Bronchial epithelial cell (primary cell): ENCODE measurements at places on chromosomes 5 and 9.

DNA sequence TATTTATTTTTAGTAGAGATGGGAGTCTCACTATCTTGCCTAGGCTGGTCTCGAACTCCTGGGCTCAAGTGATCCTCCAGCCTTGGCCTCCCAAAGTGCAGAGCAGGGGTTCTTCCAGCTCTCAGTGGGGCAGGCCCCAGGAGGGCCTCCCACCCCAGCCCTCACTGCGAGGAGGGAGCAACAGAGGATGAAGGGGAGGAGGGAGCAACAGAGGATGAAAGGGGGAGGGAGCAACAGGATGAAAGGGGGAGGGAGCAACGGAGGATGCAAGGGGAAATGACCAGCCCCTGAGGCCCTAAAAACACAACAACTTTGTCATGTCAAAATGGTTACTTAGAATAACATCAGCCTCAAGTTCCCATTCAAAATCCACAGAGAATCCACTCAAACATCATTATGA lies 10.0 kb downstream of the TRIM14 start:
- DNase-seq = no peak

- DNase-seq = peak; percentile 31
These were observed 75.7 kb downstream of the ZNF608 start for GRCh38 chr5:124670722-124671184.

- DNase-seq = no peak
These were observed 70.4 kb downstream of the MVB12B start for GRCh38 chr9:126397056-126397455.

DNA sequence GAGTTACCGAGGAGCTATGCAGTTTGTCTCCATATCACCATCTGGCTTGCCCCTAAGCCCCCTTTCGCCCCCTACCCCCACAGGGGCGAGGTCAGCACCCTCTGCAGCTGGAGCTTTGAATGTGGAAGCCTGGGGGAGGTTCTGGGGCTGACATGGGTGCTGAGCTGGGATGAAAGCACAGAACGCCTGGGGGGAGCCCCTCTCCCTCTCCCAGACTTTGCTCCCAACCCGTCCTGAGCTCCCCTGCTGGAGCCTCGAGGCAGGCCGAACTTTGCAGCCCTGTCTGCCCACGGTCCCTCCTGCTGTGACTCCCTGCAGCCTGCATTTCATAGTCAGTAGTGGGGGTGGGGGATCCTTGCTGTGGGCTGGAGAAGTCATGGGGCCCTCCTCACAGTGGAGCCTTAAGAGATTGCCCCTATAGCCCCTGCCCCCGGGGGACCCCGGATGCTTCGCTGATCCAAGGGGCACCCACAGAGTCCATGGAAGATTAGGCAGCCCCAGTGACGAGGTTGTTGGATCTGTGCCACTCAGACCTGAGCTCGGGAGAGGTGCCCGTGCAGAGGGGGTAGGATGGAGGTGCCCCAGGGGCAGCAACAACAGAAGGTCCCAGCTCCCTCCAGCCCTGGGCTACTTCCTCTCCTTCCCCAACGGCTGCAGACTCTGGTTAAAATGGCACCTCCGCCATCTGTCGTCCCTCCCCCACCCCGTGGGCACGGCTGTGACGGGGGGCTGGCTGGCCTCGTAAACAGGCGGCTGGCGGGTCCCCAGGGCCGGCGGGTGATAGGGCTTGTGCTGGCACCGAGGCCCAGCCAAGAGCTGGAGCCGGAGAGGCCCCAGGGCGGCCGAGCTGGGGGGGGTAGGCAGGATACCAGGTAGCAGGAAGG lies 162.0 kb downstream of the C9orf50 start:
- no peak for DNase-seq

GRCh38 chr5:126527892-126528291 lies 67.1 kb downstream of the ALDH7A1 start:
- peak; percentile 61 for DNase-seq

GRCh38 chr9:121738411-121738810 lies 87.0 kb downstream of the DAB2IP start:
- DNase-seq = no peak

DNA sequence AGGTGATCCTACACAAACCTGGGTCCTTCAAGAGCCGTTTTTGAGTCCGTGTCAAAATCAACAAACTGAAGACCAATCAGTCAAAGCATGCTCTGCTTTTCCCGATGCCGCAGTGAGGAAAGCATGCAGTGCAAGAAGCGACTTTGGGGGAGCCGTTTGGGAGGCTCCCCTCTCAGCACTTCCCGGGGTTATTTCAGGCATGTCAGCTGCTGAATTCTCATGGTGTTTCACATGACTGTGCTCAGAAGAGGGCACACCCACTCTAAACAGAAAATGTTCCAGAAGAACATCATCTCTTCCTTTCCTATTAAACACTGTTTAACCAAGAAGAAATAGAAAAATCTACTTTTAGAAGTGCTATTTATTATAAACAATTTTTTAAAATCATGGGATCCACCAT lies 125.5 kb downstream of the EPB41L4A start:
- DNase-seq = no peak

GRCh38 chr9:130579738-130580463 lies 524 bp downstream of the FUBP3 start:
- DNase-seq = no peak

DNA sequence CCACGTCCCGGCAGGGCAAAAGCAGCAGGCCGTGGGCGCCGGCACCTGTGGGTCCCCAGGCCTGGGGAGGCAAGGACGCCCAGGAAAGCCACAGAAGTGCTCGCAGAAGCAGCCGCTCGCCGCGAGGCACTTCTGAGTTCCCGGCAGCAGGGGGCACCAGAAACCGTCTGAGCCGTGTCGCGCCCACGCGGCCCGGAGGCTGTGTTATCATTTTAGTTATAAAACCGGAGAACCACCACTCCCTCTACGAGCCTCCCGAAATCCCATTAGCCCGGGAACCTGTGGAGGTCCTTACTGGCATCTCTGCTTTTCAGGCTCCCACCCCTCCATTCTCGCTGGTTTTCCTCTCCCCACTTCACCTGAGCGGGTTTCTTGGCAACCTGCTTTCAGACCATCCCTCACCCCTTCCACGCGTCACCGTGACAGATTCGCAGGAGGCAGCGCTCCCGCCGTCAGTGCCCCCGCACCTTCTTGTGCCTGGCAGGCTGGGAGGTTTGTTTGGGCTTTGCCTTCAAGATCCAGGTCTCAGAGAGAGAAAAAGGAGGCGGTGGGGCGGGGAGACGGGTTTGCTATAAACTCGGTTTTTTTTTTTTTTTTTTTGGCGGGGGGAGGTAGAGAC lies 2.3 kb downstream of the GDNF start:
- peak; percentile 51 for DNase-seq

DNA sequence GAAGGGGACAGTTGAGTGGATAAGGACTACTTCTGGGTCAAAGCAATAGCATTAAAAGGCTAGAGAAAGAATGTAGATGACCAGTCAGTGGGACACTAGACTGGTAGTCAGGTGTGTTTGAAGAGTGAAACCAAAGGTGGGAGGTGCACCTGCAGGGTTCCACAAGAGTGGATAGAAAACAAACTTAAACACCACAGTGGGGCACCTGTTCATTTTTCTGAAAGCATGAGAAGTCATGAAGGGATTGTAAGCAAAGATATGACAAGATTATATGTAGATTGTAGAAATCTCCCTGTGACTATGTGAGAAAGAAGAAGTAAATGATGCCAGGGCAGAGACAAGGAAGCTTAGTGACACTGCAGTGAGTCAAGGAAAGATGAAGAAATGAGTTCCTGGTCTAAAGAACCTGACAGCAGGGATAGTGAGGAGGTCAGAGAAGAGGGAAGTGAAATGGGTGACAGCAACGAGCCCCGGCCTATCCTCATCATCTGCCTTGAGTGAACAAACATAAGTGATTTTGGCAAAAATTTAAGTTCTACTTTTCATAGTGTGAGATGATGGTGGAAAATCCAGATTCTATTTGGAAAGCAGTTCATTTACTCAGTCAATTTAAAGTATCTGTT lies 296.9 kb downstream of the TLE4 start:
- no peak for DNase-seq

DNA sequence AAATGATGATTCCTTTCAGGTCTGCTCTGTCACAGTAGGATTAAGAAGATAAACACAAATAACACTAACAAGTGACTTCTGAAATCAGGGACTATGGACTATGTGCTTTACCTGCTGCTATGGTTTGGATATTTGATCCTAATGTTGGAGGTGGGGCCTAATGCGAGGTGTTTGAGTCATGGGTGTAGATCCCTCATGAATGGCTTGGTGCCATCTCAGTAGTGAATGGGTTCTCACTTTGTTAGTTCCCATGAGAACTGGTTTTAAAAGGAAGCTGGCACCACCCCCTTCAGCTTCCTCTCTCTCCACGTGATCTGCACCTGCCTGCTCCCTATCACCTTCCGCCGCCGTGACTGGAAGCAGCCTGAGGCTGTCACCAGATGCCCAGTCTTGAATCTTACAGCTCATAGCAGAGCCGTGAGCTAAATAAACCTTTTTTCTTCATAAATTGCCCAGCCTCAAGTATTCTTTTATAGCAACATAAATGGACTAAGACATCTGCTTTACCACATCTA lies 3.3 kb downstream of the PPIC start:
- peak; percentile 46 for DNase-seq

DNA sequence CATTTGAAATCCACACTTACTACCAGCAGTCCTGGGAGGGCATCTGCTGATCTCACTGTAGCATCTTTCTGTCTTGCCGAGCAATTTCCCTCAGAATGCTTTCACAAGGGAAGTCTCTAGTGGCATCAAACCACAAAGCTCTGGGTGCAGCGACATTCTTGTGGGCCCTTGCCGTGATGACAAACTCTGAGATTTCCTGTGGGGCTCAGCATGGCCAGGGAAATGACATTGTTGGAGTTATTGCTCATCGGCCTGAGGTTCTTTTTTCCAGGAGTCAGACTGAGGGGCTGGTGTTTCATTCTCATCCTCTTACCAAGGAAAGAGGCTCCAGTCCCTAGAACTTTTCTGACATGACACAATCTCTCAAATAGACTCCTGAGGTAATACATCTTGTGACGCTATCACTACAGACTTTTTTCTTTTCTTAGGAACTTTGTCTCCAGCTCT lies 51.4 kb downstream of the PFDN1 start:
- DNase-seq = peak; percentile 92

DNA sequence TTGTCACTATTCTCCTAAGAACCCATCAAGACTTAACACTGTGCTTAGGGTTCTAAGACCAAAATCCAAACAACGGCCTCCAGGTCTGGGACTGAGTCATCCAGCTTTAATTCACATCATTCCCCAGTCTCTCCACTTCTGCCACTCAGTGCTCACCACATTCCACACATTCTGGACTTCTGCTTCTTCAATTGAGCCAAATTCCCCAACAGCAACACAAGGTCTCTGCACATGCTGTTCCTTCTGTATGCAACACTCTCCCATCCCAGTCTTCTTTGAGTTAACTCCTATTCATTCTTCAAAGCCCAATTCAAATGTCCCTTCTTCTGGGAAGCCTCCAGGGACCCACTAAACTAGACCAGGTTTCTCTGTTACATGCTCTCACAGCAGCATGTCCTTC lies 97.8 kb downstream of the GPR21 start:
- DNase-seq = peak; percentile 20

DNA sequence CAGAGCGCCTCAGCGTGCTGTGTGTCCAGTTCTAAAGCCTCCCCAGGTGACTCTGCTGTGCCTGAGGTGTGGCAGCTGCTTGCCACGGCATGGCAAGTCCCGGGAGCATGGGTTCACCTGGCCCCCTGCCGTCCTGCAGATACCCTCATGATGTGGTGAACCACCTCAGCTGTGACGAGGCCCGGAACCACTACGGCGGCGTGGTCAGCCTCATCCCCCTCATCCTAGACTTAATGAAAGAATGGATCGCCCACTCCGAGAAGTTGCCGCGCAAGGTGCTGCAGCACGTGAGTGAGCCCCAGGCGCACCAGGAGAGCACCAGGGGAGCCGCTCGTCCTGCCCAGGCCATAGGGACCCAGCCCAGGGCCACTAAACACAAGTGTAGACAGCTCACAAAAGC lies 9.5 kb downstream of the SPACA9 start:
- no peak for DNase-seq

DNA sequence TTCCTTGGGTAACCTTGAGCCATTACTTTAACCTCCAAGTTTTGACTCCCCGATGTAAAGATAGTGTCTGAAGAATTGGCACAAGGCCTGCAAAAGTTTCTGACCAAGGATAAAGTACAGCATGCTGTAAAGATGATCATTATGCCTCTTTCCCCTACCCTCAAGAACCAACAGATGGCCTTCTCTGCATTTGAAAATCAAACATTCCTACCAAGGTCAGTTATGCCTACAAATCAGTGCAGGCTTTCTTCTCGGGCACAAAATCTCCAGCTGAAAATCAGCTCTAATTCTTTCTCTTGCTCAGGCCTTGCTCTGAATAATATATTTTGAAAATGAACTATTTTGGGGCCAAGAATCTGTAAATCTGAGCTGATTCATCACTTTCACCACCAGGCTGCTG lies 59.7 kb downstream of the PPP2R2B start:
- DNase-seq = no peak

GRCh38 chr5:157172403-157172802 lies 6.3 kb upstream of the GARIN3 start:
- no peak for DNase-seq

DNA sequence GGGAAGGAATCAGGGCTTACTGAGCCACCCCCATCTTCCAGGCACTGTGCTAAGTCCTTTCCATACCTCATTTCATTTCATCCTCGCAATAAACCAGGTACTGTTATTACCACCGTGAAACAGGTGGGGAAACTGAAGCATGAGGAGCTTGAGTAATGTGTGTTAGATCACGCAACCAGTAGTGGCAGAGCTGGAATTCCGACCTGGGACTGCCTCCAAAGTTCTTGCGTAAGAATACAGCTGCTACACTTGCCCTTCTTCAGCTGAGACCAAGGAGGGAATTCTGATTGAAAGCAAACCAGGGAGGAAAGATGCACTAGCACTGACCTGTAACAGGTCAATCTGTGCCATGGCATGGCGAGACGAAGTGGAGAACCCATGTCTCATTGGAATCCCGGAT lies 113.4 kb upstream of the MSX2 start:
- peak; percentile 52 for DNase-seq
